ENCODE measurements at places on chromosomes 1 and 21. TPM values are rescaled to one million over a fixed set of nuclear protein-coding genes. Genes with fewer than 3 reads are reported as not detected.

PARS2 gene
- 2.0 TPM for polyA plus RNA-seq

C1orf74 gene
- polyA plus RNA-seq: 2.4 TPM

CAMK1G gene
- not detected for polyA plus RNA-seq

NECTIN4 gene
- polyA plus RNA-seq: 0.29 TPM

TDRD5 gene
- not detected for polyA plus RNA-seq

IGSF21 gene
- polyA plus RNA-seq: not detected

SLC6A17 gene
- polyA plus RNA-seq: 0.02 TPM

TSACC gene
- 0.38 TPM for polyA plus RNA-seq

PWP2 gene
- polyA plus RNA-seq: 3.4 TPM

C1orf185 gene
- polyA plus RNA-seq: not detected

EPS15 gene
- polyA plus RNA-seq: 15.4 TPM
